ENCODE measurements at places on chromosomes 12 and 14. TPM values are rescaled to one million over a fixed set of nuclear protein-coding genes. Genes with fewer than 3 reads are reported as not detected.

The LGR5 gene
- not detected for total RNA-seq

DNA sequence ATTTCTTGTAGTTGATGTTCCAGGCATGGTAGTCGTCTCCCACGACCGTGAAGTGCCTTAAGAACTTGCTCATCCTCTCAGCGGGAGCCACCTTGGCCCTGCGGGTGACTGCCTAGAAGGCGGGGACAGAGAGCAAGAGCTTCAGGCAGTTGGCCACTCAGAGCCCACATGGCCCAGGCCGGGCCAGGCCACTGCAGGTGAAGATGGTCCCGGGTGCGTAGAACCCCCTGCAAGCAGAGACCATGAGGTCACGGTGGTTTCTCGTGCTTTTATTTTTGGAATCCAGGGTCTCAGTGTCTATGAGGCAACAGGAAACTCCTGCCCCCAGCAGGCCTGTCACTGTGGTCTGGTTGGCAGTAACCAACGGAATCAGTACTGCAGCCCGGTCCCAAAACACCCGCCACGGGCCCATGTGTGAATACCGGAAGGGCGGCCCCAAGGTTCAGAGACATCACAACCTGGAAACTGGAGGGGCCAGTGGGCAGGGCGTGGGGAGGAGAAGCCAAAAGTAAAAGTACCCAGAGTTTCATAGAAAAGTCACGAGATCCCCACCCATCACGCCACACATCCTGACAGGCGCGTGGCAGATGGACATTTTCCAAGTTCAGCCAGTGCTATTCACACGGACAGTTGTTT is 27.5 kb downstream of the HVCN1 start:
- ATAC-seq = peak; percentile 34
- no peak overlapping the region for H3K27ac ChIP-seq
- H3K4me3 ChIP-seq = peak overlapping the region; percentile 15
- H3K27me3 ChIP-seq = no peaks in the 10 kb centered on the region
- H3K36me3 ChIP-seq = no peaks in the 10 kb centered on the region

DNA sequence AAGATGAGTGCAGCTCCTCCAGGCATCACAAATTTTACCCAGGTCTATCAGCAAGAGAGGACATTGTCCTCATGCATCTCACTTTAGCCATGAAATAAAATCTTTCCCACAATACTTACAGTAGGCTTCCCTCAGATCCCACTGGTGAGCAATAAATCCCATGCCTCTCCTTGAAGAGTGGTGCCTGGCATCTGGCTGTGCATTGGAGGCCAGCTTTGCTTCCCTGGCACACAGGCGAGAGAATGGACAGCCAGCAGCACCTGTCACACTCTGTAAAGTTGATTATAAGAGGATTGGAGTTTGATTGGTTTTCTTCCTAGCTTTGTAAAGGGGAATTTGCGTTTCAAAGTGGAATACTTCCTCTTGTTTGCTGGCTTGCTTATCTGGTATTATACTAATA is 1153.9 kb downstream of the AACS start:
- H3K4me3 ChIP-seq = no peak overlapping the region
- no peaks in the 10 kb centered on the region for H3K27me3 ChIP-seq
- H3K4me1 ChIP-seq = no peaks in the 10 kb centered on the region

DNA sequence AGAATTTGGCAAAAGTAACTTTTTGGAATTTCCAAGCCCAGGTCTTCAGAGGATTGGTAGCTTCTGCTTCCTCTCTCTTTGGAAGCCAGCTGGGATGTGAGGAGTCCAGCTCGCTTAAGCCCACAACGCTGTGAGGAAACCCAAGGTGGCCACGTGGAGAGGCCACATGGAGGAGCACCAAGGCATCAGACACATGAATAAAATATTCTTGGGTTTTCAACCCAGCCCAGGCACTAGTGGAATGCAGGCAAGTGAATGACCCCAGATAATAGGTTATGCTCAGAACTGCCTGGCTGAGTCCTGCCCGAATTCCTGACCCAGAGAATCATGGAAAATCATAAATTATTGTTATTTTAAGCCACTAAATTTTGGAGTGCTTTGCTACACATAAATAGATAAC is 119.7 kb upstream of the PARP11 start:
- H3K27me3 ChIP-seq = no peaks in the 10 kb centered on the region
- H3K36me3 ChIP-seq = no peaks in the 10 kb centered on the region
- no peak overlapping the region for H3K4me3 ChIP-seq
- H3K4me1 ChIP-seq = peaks cover 10% of the 10 kb centered on the region

GRCh38 chr14:70662080-70662479 is 20.4 kb downstream of the TTC9 start:
- peak overlapping the region; percentile 86 for H3K4me3 ChIP-seq
- H3K27me3 ChIP-seq = no peaks in the 10 kb centered on the region
- H3K36me3 ChIP-seq = peaks cover 9% of the 10 kb centered on the region
- ATAC-seq = peak; percentile 17
- peaks cover 53% of the 10 kb centered on the region for H3K4me1 ChIP-seq

GRCh38 chr12:75790219-75790618 is 241.4 kb downstream of the PHLDA1 start:
- no peak overlapping the region for H3K27ac ChIP-seq
- no peaks in the 10 kb centered on the region for H3K36me3 ChIP-seq

The AMIGO2 gene
- 4.9 TPM for total RNA-seq
